ENCODE measurements at places on chromosomes 2 and 18.

DNA sequence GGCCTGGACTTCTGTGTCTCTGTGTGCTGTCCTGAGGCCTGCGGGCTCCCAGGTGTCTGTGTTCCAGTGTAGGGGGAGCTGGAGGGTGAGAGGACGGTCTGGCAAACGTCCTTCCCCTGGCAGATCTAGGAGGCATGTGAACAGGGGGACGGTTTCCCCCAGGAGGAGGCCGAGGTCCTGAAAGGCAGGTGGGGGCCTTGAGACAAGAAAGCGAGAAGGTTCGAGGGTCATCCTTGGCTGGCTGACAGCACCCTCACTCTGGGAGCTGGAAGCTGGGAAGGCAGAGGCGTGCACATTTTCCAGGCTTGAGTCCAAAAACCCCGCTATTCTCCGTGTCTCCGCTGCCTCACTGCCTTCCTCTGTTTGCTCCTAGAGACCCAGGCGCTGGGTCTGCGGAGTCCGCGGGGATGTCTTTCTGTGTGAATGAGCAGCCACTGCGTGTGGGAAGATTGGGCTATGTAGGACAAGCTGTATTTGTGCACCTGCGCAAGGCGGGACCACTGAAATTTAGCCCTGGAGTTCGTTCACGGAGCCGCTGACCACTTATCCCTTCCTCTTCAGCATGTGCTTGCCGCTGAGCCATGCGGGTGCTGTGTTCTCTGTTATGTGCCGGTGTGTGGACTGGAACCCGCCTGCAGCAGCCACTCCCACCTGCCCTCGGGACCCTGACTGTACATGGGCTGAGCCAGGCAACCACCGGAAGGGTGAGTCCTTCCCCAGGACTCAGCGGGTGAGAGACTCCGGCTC, 43.7 kb downstream of the TWIST2 start:
- DNase-seq: peak; percentile 51

- DNase-seq: no peak
Observed at GRCh38 chr2:232576995-232577394, 26.5 kb downstream of the EIF4E2 start.

GRCh38 chr2:160921386-160921964, 238.8 kb upstream of the TANK start:
- no peak for DNase-seq

GRCh38 chr2:222598611-222599010, 57.3 kb downstream of the FARSB start:
- no peak for DNase-seq

DNA sequence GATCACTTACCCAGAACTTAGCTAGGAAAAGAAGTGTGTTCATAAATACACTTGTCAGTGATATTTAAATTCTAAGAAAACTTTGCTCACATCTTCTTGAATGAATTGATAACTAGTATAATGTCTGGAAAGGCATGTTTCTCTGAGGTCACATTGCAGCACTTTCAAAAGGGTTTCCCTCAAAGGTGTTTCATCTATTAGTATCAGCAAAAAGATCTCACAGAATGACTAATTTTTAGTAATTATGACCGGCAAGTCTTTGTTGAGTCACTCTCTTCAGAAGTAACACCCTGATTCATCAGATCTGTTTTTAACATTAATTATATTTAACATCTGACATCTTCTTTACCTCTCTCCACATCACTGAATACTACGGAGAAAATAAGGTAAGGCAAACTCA, 222.3 kb downstream of the IKZF2 start:
- no peak for DNase-seq

DNA sequence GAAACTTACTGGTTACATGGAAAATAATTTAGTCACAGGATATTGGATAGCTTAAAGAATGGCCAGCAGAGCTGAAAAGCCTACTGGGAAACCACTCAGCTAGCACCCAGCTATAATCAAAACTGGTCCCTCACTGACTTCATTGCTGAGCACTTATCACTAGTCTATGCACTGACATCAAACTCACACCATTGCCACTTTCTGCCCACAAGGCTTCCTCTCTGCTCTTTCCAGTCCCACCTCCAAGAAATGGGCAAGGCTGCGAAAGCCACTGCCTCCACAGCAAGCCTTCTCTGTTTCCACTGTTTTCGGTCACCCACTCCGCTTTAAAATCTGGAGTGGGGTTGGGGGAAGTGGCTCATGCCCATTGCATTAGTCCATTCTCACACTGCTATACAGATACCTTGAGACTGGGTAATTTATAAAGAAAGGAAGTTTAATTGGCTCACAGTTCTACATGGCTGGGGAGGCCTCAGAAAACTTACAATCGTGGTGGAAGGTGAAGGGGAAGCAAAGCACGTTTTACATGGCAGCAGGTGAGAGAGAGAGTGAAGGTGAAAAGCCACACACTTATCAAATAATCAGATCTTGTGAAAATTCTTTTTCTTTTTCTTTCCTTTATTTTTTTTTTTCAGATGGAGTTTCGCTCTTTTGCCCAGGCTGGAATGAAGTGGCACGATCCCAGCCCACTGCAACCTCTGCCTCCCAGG, 77.0 kb upstream of the CERS6 start:
- DNase-seq: no peak

DNA sequence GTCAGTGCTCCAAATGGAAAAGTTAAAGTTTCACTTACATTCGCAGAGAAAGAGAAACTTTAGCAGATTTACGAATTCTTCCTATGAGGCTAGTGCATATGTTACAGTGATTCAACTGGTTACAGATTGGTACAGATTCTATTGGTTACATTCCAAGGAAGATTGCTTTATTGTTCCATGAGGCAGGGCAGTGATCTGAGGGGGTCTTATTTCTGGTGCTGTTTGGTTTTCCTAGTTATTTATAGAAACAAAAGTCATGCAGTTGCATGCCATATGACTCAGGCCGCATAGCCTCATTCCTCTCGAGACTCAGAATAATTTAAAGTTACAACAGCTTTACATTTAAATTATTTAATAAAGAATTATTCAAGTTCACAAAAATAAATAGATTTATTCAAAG, 385.4 kb upstream of the SYT4 start:
- peak; percentile 83 for DNase-seq

DNA sequence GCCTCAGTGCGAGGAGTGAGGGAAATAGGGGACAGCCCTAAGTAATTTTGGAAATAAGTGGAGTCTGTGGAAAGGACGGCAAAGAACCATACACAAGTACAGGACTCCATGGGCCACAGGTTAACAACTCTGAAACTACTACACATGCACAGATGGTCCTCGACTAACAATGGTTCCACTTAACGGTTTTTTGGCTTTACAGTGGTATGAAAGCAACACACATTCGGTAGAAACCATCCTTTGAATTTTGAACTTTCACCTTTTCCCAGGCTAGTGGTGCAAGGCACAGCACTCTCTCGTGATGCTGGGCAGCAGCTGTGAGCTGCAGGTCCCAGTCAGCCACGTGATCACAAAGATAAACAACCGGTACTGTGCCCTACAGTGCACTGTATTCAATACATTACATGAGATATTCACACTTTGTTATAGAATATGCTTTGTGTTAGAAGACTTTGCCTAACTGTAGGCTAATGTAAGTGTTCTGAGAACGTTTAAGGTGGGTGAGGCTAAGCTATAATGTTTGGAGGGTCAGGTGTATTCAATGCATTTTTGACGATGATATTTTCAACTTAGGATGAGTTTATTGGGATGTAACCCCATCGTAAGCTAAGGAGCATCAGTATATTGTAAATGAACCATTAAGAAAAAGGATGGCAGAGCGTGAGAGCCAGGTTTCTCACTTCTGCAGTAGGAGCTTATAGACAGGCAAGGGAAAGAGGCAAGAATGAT, 44.6 kb downstream of the TBC1D8 start:
- DNase-seq: no peak

- DNase-seq: peak; percentile 58
Observed at GRCh38 chr2:65746931-65747675, 314.7 kb upstream of the SPRED2 start.

DNA sequence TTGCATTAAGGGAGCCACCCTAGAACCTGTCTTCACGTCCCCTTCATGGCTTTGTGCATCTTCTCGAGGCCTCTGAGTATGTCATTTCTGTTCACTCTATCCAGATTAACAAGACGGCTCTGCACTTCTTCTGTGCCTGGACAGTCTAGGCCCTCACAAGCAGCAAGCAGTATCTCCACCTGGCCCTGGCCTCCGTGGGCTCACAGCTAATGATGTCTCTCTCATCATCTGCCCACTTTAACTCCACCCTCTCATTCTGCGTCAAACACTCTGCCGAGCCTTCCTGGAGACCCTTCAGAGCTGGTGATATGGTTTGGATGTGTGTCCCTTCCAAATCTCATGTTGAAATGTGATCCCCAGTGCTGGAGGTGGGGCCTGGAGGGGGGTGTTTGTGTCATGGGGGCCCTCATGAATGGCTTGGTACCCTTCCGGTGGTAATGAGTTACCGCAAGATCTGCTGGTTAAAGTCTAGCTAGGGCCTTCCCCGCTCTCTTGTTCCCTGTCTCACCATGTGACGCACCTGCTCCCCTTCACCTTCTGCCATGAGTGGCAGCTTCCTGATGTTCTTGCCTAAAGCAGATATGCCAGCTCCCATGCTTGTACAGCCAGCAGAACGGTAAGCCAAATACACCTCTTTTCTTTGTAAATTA, 132.5 kb upstream of the ID2 start:
- no peak for DNase-seq

DNA sequence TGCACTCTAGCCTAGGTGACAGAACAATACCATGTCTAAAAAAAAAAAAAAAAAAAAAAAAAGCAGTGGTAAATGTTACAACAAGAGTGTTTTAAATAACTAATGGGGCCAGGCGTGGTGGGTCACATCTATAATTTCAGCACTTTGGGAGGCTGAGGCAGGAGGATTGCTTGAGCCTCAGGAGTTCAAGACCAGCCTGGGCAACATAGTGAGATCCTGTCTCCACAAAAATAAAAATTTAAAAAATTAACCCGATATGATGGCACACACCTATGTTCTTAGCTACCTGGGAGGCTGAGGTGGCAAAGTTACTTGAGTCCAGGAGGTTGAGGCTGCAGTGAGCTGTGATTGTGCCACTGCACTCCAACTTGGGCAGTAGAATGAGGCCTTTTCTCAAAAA, 37.1 kb downstream of the PAPOLG start:
- DNase-seq: no peak

DNA sequence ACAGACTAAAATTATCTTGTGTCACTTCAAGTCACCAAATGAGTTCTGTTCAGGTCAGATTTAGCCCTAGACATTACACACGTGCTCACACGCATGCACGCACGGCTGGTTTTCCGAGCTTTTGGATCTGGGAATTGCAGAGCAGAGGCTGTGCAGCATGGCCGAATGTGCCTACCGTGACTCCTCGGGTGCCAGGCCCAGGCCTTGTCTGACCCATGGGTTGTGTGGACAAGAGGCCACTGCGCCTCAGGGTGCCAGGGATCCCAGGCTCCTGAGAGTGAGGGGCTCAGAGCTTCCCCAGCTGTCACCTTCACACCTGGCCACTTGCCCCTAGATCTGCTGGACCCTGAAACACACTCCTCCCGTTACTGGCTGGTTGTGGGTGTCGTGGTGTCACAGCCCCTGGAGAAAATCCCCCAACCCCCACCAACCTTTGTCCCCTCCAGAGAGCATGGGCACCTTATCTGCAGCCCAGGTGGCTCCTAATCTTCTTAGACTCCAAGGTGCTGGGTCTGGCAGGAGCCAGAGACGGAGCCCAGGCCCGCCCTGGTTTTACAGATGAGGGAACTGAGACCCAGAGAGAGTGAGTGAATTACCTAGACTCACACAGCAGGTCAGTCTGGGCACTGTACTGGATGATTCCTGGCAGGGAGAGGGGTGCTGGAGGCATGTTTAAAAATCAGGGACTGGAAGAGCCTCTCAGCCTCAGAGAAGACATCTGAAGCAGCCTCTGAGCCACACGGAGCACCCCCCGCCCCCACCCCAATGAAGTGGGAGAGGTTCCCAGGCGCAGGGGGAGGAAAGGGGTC, 56.8 kb downstream of the ATOH8 start:
- DNase-seq: no peak

DNA sequence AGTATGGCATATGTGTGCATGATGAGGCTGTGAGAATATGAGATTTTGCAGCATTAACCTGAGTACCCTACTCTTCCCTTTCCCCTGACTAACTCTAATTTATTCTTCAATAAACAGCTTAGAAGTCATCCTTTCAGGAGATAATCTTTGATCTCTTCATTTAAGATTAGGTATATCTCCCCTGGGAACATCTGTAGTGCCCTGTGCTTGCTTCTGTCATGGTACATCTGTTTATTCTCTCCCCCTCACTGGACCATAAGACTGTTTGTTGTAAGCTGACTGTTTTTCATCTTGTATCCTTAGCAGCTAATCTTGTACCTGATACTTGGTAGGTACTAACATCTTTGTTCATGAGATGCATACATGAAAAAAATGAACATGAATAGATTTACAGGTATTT, 83.1 kb downstream of the MBD5 start:
- DNase-seq: no peak

DNA sequence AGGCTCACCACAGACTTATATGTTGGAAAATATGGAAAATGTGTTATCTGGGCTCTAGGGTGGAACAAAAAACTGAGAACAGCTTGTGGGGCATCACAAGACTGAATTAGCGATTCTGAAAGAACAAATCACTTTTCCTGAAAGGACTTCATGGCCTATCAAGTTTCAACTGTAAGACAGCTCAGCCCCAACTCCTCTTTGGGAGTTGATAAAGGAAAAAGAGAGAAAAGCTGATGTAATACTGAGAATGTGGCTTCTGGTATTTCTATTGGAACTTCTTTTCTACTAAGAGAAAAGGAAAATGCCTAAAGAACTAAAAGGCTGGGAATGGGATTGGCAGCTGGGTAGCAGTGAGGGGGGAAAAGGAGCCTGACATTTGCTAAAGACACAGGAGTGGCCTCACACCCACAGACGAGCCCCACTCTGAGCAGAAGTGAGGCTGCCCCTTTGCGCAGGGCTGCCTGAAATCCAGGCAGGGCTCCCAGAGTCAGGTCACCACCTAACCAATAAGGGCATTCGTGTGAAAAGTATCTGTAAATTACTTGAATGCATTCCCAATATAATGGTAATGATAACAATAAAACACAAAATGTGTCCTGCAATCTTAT, 75.6 kb downstream of the LRP2 start:
- DNase-seq: no peak

GRCh38 chr2:133712369-133712768, 144.1 kb upstream of the NCKAP5 start:
- DNase-seq: no peak

- no peak for DNase-seq
Observed at GRCh38 chr2:113251118-113251517, 27.6 kb downstream of the PAX8 start.

DNA sequence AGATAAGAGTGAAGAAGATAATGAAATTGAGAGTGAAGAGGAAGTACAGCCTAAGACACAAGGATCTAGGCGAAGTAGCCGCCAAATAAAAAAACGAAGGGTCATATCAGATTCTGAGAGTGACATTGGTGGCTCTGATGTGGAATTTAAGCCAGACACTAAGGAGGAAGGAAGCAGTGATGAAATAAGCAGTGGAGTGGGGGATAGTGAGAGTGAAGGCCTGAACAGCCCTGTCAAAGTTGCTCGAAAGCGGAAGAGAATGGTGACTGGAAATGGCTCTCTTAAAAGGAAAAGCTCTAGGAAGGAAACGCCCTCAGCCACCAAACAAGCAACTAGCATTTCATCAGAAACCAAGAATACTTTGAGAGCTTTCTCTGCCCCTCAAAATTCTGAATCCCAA, 15.7 kb downstream of the MSH6 start:
- no peak for DNase-seq

- peak; percentile 70 for DNase-seq
Observed at GRCh38 chr2:176508984-176509740, 239.9 kb downstream of the MTX2 start.

Data from muscle of back (tissue), 13 donors.